ENCODE measurements at places on chromosomes 4 and X.

DNA sequence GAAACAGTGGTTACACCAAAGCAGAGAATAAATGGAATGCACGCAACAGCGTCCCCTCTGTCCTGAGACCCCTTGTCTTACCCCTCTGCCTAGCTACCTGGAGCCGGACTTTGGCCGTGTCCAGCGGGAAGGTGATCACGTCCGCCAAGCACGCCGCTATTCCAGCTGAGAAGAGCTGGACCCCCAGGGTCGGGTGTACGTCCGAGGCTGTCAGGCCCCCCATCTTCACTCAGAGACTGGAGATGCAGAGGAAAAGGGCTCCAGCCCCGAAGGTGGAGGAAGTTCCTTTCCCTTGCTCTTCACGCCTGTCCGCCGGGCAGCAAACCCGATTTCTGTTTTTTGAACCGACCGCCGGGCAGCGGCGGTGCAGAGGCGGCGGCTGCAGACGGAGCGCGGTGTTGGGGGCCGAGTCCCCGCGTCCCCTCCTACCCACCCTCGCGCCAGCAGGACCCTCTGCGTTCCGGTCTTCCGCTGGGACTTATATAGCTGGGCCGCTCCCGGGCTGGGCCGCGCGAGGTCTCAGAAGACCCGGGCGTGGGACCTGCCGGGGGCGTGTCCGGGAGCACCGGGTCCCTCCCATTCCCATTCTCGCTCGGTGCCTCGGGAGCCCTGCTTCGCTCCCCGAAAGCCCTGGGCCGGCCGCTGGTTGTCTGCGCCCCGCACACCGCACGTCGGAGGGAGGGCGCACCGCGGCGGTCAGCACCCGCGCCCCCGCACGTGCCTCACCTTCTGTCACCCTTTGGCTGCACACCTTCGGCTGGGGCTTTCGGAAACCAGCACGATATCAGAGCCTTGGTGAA lies at the start of gene UCP1:
TSS of gene UCP1 (minus strand) at position 455 of the 800 bp plus-strand sequence. CDS start at position 223, 232 bp downstream.
- DNase-seq: no peak

DNA sequence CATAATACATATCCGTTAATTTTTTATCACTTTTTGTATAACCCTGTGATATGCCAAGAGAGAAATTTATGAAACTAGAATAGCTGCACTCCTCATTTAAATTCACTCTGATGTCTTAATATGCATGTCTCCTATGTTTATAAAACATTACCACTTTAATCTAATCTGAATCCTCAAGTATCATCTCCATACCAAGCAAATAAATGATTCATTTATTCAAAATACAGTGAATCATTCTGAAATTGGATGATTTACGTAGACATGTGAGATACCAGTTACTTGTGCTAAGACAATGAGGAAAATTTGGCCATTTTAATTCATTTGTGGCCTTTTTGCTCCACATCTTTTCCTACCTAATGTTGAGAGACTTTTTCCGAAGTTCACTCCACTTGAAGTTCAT lies 435.1 kb upstream of the FTHL17 start:
- DNase-seq: no peak

GRCh38 chr4:57462843-57463242 lies 352.7 kb upstream of the IGFBP7 start:
- no peak for DNase-seq

- no peak for DNase-seq
Observed at GRCh38 chrX:132504417-132504816, 15.6 kb upstream of the MBNL3 start.

- DNase-seq: no peak
Observed at GRCh38 chrX:35340465-35340864, 397.9 kb downstream of the FAM47B start.

GRCh38 chr4:152860046-152860445 lies 76.1 kb upstream of the FHDC1 start:
- no peak for DNase-seq

GRCh38 chrX:129618997-129619396 lies 35.8 kb downstream of the APLN start:
- DNase-seq: no peak

GRCh38 chr4:4395849-4396627 lies 9.1 kb downstream of the NSG1 start:
- DNase-seq: no peak

DNA sequence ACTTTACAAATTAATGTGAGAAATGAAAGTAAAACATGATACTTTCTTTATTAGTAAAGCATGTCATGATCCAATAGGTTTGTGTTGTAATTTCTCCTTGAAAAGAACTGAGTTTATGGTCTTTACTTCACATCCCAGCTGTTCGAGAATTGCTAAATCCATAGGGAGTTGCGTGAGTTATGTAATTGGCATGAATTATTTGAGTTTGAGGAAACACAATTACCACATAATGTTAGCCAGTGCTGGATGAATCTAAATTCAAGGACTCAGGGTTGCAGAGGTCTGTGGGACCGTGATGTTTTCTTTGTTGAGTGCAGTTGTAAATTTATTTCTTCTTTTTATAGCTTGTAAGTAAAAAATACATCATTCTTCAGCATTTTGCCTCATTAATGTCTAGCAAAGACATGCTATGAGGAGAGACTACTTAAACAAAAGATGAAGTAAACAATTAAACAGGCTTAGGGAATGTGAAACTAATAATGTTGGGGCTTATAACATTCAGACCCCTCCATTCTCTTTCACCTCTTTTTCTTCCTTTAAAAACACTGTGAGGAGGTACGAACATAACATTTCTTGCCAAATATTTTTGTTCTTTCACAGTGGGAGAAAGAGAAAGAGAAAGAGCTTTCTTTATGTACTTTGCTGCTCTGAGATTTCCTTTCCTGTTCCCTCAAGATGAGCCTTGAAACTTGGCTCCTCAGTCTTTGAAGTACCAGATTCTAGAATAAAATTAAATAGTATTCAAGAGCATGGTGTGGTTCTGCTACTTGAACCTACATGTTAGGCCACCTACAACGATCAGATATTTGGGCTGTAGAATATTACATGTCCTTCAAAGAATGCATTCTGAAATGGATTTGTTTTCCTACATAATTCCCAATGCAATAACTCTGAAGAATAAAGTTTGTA lies 159.6 kb upstream of the ANK2 start:
- DNase-seq: no peak

GRCh38 chrX:101759000-101759399 lies 99.3 kb upstream of the ARMCX2 start:
- no peak for DNase-seq

- no peak for DNase-seq
Observed at GRCh38 chrX:115652221-115652620, 91.2 kb downstream of the PLS3 start.

DNA sequence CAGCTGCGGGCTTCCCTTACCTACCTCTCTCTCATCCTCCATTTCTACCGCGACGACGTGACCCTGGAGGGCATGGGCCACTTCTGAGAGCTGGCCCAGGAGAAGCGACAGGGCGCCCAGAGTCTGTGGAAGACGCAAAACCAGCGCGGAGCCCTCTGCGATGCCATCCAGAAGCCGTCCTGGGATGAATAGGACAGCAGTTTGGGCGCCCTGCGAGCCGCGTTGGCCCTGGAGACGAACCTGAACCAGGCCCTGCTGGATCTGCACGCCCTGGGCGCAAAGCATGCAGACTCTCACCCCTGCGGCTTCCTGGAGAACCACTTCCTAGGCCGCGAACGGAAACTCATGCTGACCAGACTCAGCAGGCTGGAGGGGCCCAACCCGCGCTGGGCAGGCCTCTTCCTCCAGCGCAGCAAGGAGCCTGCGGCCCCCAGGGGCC lies 52.7 kb upstream of the TMPRSS11F start:
- DNase-seq: no peak

GRCh38 chrX:110125446-110126162 lies 122.7 kb downstream of the TMEM164 start:
- DNase-seq: no peak

DNA sequence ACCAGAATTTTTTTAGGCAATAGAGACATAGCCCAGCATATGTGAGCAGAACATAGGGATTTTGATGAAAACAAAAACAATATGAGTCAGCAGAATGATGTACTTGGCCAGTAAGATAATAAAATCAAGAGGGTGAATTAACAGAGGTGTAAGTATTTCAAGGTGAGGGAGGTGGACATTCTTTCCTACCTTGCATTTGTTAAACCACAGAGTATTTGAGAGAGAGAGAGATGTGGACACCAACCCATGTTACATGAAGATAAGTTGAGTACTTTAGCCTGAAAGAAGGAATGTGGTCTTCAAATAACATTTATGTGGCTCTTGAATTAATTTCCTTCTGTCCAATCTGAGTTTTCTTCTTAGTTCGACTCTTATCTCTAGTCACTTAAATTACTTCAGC lies 68.6 kb downstream of the DIAPH2 start:
- DNase-seq: no peak

- DNase-seq: no peak
Observed at GRCh38 chrX:8927701-8928100, 106.2 kb downstream of the FAM9B start.

DNA sequence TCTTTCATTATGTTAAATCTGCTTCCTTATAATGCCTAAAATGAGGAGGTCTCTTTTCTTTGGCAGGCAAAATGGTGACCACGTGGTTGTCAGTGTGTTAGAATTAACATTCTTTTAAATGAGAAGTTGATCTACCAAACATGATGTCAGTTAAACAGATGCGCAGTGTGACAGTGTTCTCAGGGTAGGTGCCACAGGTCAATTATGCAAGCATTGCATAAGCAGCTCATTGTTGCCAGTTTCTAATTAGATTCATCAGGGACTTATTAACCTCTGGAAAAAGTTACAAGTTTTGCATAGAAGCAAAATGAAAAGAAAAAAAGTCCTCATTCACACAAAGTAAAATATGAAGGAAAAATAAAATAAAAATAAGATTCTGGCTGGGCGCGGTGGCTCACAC lies 324.1 kb upstream of the GALNT7 start:
- no peak for DNase-seq

DNA sequence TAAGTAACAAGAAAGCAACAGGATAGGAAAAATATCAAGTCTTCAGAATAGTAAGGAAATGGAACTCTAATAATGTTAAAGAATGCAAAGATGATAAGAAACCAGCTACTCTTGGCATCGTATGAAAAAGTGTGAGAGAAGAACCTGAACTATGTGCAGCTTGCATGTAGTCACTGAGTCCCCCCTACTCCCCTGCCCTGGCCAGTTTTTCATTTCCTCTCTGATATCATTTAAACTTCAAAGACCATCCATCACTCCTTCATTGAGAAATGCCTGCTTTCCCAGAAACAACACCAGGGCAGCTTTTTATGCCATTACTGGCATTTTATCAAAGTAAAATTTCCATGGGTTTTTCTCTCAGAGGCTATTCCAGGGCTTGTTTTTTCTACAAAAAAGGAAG lies 28.1 kb downstream of the INPP4B start:
- no peak for DNase-seq

GRCh38 chr4:83240379-83240875 lies 44.2 kb downstream of the COQ2 start:
- DNase-seq: no peak

GRCh38 chr4:54099748-54100574 lies at the start of gene GSX2:
GSX2 (plus strand) TSS chr4:54100163; CDS start chr4:54100345, 182 bp downstream.
- DNase-seq: no peak
